Stimulated activated CD8-positive, alpha-beta memory T cell treated with anti-CD3 and anti-CD28 coated beads, Interleukin-4, amount 100 ng/mL, for 1 hour (primary cell): ENCODE measurements at places on chromosomes 13 and 19.

DNA sequence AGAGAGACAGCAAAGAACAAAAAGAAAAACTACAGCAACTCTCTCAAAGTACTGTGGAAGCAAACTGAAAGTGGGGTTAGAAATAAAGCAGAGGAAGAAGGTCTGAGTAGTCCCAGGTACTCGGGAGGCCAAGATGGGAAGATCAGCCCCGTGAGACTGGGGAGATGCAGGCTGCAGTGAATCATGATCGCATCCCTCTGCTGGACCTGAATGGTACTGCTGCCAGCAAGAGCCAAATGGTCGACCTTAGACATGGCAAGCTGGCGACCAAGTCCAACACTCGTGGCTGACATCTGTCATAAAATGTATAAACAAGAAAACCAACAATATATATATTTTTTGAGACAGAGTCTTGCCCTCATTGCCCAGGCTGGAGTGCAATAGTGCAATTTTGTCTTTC lies 33.7 kb upstream of the ZNF724 start:
- peak; percentile 5 for DNase-seq

DNA sequence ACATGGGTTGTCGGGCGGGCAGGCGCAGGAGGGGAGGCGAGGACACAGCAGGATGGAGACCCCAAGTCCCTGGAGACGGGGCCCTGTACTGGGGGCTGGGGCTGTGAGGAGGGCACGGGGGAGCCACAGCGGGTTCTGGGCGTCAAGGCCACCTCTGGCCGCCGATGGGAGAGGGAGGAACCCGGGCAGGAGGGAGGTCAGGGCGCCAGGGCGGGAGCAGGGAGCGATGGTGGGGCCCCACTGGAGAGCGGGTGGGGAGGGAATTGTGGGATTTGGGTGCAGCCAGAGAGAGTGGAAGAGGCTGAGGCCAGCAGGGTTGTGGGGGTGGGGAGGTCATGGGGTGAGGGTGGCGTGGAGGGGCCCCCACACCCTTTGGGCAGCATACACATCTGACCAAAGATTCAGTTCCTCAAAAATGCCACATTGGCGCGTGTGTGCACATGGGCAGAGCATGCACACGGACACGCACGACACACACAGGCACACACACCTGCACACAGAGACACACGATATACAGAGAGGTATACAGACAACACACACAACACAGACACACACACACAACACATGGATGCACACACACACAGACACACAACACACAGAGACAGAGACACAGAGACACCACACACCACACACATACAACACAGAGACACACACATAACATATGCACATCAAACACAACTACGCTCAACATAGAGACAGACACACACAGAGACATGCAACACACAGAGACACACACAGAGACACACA lies 54.9 kb downstream of the AP1M1 start:
- DNase-seq = no peak

DNA sequence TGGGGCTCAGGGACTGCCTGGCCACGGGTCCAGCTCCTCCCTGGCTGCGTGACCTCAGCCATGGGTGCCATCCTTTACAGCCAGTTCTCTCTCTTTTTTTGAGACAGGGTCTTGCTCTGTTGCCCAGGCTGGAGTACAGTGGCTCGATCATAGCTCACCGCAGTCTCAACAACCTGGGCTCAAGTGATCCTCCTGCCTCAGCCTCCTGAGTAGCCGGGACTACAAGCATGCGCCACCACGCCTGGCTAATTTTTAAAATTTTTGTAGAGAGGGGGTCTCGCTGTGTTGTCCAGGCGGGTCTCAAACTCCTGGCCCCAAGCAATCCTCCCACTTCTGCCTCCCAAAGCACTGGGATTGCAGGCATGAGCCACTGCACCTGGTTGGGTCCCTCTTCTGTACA lies 75.4 kb downstream of the PTPRS start:
- no peak for DNase-seq

GRCh38 chr19:2254064-2254872 lies 1.9 kb downstream of the JSRP1 start:
- no peak for DNase-seq

DNA sequence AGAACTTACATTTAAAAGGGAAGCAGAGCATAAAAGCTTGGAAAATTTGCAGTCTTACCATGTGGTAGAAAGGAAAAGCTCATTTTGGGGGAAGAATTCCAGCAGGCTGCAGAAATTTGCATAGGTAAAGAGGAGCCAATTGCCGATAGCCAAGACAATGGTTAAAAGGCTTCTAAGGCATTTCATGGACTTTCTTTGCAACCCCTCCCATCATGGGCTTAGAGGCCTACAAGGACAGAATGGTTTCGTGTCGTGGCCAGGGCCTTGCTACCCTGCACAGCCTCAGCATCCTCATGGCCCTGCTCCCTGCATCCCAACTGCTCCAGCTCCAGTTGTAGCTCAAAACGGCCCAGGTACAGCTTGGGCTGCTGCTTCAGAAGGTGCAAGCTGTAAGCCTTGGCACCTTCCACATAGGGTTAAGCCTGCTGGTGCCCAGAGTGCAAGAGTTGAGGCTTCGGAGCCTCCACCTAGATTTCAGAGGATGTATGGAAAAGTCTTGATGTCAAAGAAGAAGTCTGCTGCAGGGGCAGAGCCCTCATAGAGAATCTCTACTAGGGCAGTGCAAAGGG lies 420.3 kb downstream of the PCDH17 start:
- DNase-seq = no peak

DNA sequence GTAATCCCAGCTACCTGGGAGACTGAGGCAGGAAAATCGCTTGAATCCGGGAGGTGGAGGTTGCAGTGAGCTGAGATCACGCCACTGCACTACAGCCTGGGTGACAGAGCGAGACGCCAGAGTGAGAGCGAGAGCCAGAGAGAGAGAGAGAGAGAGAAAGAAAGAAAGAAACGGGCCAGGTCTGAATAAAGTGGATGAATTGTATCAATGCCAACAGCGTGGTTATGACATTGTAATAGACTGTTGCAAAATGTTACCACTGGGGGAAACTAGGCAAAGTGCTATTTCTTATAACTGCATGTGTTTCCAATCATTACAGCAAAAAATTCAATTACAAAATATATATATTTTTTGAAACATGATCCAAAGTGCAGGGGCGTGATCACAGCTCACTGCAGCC lies 11.8 kb upstream of the BTBD2 start:
- no peak for DNase-seq

GRCh38 chr13:44244288-44244687 lies 129.3 kb upstream of the SERP2 start:
- DNase-seq = no peak

- DNase-seq = no peak
Measured at GRCh38 chr19:16218851-16219250, 21.1 kb downstream of the AP1M1 start.

- no peak for DNase-seq
Measured at GRCh38 chr13:30869491-30869890, 36.6 kb upstream of the MEDAG start.

- DNase-seq = no peak
Measured at GRCh38 chr13:52452470-52452869, 2.0 kb upstream of the VPS36 start.

DNA sequence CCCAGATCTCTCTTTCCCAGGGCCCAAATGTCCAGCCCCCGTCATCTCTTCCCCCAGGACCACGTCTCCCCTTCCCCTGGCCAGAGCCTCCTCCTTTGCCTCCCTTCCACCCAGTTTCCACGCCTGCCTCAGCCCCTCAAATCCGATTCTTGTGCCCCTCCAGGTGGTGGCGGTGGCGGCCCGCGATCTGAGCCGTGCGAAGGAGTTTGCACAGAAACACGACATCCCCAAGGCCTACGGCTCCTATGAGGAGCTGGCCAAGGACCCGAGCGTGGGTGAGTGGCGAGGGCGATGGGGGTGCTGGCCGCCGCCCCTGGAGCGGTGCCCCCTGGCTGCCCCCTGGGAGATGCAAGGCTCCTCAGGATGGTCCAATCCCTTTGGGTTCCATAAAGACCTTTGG lies 1.3 kb downstream of the DHDH start:
- DNase-seq = no peak

- no peak for DNase-seq
Measured at GRCh38 chr19:12828494-12828893, 5.9 kb downstream of the RTBDN start.

GRCh38 chr13:80979035-80979641 lies 638.2 kb upstream of the SPRY2 start:
- no peak for DNase-seq

- DNase-seq = no peak
Measured at GRCh38 chr13:23384111-23384510, 49.4 kb downstream of the SACS start.

DNA sequence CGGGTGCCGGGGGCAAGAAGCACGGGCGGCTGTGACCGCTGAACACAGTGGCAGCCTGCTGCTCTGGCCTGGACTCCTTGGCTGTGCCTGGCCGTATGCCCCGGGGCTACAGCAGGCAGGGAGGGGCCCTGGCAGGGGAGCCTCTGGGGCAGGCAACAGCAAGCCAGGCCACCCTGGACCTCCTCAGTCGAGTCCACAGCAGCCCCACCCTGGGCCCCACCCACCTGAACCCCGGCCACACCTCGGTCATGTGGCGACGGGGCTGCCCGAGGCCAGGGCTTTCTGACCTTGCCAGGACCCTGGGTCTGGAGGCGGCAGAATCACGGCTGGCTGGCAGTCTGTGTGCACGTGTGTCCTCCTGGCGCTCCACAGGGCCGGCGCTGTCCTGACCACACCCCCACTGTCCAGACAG lies 8.7 kb downstream of the CILP2 start:
- no peak for DNase-seq

- DNase-seq = no peak
Measured at GRCh38 chr19:38276942-38277517, 12.7 kb downstream of the SPINT2 start.

DNA sequence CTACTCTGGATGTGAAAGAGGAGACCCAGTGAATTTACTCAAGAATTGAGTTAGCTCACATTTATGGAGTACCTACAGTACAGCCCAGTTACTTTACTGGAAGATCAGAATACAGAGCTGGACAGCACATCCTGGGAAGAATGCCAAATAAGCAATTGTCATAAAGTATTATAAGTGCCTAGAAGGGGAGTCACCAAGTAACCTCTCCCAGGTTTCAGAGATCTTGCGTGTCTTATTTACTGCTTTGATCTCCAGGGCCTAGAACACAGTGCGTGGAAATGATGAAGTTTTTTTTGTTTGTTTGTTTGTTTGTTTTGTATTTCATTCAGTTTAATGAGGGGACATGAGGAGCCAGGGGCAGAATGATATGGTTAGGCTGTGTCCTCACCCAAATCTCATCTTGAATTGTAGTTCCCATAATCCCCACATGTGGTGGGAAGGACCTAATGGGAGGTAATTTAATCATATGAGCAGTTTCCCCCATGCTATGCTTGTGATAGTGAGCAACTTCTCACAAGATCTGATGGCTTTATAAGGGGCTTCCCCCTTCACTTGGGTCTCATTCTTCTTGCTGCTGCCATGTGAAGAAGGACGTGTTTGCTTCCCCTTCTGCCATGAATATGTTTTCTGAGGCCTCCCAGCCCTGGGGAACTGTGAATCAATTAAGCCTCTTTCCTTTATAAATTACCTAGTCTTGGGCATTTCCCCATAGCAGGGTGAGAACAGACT lies 5.2 kb downstream of the GARRE1 start:
- DNase-seq = no peak

GRCh38 chr13:62014299-62014698 lies 598.6 kb upstream of the PCDH20 start:
- DNase-seq = no peak

DNA sequence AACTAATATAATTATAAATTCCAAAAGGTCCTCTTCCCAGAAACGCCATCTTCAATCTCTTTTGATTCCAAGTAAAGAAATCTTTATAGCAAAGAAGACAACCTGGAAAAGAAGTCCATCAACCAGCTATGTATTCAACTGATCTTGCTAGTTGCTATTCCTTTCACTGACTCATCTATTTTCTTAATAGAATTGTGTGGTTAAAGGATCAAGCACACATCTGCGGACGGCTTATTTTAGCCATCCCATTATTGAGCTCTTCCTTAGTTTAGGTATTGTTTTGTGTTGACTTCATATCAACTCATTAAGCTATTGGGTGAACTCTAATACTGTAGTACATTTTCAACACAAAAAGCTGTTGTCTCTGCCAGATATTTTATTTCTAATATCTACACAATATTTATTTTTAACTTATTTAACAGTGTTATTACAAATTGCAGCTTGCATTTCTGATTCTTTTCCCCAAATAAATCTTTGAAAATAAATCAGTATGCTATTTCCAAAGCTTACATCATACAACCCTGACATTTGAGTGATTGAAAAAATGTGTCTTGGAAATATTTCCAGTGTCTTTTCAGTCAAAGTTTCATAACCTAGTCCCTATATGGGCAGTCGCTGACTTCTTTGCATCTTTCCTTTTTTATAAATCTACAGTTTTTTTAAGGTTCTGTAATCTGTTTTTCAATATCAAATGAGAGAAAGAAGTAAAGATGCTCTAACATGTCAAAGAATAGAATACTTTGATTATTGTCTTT lies 158.8 kb upstream of the SPRY2 start:
- DNase-seq = no peak

- no peak for DNase-seq
Measured at GRCh38 chr13:98233127-98233526, 56.1 kb upstream of the RNF113B start.

DNA sequence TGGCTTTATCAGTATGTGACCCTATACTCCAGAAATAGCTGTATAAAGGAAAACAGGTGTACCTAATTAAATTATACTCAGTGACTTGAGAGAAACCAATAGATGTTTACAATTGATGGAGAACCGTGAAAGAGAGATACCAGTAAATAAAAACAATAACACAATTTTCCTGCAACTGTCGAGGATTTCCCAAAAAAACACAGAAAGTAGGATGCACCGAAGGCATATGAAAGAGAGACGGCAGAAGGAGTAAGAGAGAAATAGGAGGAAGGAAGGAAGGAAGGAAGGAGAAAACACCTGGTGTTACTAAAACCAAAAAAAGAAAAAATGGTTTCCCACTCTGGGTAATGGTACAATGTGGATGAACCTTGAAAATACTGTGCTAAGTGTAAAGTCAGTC lies 6.8 kb upstream of the ZNF229 start:
- no peak for DNase-seq

DNA sequence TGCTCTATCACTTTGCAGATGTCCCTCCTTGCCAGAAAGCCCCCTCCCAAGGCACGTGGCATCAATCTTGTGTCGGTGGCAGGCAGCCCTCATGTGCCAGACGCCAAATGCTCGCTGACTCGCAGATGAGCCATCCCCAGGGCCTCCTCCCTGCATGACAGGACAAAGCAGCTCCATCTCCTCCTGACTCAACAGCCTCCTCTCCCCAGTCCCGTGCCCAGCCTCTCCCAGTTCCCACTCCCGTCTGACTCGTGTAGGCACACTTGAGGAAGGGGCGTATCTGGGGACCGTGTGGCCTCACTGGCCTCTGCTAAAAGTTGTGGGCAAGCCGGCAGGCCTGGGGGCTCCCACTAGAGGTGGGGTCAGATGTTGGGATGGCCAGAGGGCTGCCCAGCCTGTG lies 133.6 kb downstream of the STK24 start:
- DNase-seq = no peak

DNA sequence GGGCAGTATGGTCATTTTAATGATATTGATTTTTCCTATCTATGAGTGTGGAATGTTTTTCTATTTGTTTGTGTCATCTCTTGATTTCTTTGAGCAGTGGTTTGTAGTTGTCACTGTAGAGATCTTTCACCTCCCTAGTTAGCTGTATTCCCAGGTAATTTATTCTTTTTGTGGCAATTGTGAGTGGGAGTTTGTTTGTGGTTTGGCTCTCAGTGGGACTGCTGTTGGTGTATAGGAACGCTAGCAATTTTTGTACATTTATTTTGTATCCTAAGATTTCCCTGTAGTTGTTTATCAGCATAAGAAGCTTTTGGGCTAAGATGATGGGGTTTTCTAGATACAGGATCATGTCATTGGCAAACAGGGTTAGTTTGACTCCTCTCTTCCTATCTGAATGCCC lies 28.9 kb downstream of the NBEA start:
- DNase-seq = no peak
